ENCODE measurements at places on chromosomes 4 and X.

DNA sequence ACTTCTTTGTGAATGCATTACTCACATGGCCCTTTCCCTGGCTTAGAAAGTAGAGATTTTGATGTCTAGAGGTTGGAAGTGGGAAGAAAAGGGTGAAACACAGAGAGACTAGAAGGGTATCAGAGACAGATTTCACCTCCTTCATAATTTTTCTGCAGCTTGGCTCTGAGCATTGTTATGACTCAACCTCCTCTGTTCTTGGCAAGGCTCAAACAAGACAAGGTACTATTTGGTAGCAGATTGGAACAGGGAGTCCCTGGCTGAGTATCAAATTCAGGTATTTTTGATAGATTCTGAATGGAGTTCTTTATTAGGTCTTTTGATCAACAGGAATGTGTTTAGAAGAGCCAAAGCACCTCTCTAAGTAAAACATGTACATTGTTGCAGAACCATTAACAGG, 146.3 kb upstream of the CHRDL1 start:
- no peak for DNase-seq

DNA sequence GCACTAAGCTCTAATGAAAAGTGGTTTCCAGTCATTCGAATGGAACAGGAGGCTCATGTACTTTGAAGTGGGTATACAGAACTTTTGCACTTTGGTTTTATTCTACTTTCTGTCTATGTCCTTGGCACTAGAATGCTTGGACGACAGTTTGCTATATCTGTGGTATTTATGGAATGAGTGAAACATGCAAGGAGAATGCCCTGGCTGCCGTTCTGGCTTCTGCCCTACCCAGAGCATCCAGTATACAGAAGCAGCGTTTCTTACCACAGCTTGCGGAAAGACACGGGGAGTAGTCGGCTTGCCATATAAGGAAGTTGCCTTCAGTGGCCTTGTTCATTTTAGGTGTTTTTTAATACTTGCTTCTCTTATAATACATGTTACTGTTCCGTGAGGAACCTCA, 98.0 kb downstream of the TBL1X start:
- no peak for DNase-seq

DNA sequence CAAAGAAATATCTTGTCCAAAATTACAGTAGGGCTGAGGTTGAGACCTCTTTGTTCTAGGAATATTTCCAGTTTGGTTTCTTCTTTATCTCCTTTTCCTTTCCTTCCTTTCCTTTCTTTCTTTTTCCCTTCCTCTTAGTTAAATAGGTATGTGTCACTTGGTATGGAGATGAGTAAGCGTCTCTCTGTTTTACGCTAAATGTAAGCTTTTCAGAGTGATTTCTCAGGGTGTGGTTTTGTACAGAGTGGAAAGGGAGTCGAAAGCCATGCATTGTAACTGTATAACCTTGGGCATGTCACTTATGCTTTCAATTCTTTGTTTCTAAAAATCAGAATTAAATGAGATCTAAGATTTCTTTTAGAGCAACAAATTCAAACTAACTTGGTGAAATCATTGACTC, 54.8 kb downstream of the TLL1 start:
- no peak for DNase-seq

DNA sequence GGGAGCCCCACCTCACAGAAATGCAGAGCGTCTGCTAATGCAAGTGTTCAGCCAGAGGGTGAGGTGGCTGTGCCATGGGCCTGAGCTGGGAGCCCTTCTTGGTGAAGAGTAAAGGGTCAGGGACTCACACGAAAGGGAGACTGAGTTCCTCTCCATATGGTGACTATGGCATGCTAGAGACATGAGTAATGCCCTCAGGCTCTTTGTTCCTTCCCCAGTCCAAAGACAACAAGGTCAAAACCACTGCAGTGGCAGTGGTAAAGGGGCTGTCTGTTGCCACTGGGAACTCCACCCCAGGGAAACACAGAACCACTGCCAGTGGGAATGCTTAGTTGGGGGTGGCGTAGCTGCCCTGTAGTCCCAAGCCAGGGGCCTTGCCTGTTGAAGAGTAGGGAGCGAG, 22.4 kb downstream of the RAB40AL start:
- no peak for DNase-seq

DNA sequence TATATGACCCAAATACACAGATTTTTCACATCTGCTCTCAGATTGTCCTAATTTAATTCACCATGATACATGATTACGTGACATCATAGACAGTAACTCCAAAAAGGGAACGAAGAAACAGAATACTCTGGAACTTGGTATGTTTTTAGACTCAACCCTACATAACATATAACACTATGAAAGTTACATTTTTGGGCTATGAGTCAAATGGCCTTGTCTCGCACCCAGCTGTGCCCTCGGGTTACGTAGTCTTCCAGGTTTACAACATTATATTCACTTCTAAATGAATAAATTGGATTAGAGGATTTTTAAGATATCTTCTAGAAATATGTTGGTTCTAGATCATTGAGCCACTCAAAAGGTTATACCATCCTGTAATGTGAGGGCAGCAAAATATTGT, 2089.6 kb upstream of the TENM3 start:
- DNase-seq, result no peak

GRCh38 chrX:150688911-150689451, 4.2 kb upstream of the MTMR1 start:
- no peak for DNase-seq

GRCh38 chr4:26084414-26084813, 170.4 kb downstream of the SMIM20 start:
- no peak for DNase-seq

GRCh38 chr4:159283696-159284095, 180.8 kb downstream of the RAPGEF2 start:
- no peak for DNase-seq

- DNase-seq, result no peak
Measured at GRCh38 chrX:151828439-151829080, 84.1 kb upstream of the MAGEA4 start.

DNA sequence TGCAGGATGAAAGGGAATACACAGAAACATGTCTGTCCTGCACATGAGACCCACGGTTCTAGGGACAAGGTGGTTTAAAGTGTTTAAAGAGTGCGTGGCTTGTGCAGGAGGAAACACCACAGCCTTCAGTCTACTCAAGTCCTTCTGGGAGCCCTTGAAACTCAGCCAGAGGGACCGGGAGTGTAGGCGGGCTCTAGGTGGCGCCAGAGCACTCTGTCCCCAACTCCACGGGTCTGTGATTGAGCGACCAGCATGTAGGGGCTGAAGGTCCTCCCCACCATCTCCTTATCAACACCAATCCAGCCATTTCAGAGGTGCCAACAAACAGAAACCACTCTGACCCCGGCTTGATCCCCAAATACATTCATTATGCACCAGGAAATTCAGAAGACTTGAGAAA, 82.0 kb upstream of the CLDN34 start:
- peak; percentile 22 for DNase-seq

- peak; percentile 26 for DNase-seq
Measured at GRCh38 chrX:45849261-45849862, 648.7 kb upstream of the DIPK2B start.

- no peak for DNase-seq
Measured at GRCh38 chr4:1061760-1062159, 50.3 kb downstream of the FGFRL1 start.

DNA sequence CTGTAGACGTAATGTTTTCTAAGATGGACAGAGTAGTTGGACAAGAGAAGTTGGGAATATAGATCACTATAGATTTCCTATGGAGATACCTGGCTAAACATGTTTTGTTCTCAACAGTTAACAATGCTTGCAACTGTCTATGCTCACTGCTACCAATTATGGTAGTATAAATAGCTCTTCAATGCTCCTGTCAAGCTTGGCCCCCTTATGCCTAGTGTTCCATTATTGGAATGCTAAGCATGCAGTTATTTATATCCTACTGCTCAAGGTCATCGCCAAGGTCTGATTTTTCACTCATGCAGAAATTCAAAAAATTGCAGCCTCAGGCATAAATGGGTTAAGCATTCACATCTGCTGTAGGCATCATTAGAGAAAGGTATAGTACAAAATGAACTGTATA, 519.0 kb downstream of the IL15 start:
- no peak for DNase-seq

DNA sequence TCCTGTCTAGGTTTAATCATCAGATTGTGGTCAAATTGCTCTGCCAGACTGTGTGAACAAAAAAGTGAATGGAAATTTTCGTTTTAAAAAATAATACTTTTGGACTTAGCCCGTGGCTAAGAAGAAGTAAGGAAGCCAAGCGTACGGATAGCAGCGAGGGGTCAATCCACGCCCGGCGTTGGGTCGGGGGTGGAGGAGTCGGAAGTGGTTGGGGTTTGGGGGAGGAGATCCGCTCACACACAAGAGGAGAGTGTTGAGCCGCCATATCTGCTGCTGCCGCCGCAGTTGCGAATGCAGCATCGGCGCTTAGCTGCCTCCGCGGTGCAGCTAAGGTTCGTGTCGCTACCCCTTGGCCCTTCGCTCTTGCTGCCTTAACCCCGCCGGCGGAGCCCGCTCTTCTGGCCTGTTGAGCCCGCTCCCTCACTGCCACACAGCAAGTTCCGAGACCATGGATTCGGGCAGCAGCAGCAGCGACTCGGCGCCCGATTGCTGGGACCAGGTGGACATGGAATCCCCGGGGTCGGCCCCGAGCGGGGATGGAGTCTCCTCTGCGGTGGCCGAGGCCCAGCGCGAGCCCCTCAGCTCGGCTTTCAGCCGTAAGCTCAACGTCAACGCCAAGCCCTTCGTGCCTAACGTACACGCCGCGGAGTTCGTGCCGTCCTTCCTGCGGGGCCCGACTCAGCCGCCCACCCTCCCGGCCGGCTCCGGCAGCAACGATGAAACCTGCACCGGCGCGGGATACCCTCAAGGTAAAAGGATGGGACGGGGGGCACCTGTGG, at the start of gene GSPT2:
Gene GSPT2 (plus strand): TSS at position 264 of the 779 bp plus-strand sequence. CDS start 185 bp downstream, at position 449.
- DNase-seq, result peak; percentile 36
